H9 (cell line): ENCODE measurements at places on chromosomes 2 and 18.
A peak's percentile ranks its signal among the peaks of the same experiment; 100 is the strongest.

- no peak for DNase-seq
These were observed 37.7 kb downstream of the PIK3C3 start for GRCh38 chr18:41992703-41993102.

DNA sequence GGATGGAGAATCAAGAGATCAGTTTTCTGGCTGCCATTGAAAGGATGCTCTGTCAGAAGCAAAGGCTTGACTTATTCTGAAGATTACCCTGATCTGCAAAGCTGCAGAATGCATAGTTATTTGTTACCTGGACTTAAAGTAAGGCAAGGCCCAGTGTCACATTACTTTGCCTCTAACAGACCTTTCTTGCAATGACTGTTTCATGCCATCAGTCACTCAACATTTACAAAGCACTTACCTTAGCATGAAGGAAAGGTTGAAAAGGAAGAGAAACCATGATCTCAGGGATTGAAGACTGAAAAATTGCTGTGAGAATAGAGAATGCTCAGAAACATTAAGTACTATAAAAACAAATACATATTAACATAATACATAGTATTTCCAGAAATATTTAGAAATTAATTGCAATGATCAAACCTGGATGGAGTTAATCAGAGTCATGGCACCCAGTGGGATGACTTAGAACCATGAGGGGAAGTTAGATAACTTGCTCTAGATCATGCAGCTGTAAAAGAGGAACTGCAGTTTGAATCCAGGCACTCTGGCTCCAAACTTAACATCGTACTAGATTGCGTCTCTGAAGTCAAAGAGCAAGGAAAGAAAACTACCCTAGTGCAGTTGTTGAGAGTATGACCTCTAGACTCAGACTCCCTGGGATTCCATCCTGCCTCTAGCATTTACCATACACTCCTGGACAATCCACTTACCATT, 26.5 kb upstream of the FAM117B start:
- DNase-seq = no peak

DNA sequence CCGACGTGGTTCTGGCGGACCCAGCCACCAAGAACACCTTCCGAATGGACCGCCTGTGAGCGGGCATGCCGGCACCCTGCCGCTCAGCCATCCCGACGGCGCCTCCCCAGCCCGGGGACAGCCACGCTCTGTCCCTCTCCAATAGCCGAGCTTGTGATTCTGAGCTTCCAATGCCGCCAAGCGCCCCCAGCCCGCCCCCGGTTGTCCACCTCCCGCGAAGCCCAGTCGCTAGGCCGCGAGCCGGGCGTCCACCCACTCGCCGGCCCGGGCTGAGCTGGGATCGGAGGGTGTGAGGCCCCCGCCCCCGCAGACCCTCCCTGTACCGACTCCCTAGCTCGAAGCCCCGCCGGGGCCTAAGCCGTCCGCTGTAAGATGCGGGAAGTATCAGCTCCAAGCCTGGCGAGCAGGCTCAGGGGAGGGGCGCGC, 1195.1 kb upstream of the CHAC2 start:
- DNase-seq = no peak

DNA sequence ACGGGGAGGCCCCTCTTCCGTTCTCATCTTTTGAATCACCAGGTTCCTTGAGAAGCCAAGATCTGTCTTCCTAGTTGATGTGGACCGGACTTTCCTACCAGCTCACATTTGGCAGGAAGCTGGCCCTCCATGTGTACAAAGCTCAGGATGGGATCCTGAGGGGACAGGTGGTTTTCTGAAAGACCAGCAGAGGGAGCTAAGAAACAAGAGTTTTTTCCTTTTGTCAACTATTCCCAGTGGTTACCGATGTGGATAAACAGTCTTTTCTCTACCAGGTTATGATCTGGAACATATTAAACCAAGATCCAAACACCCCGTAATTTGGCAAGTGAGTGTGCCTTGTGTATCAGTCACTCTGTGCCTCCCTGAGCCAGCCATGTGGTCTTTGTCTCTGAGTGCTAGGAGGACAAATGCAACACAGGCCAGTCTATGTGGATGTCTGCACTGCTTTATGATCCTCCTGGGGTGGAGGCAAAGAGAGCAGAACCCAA, 25.1 kb upstream of the ARHGAP25 start:
- DNase-seq = peak; percentile 41

DNA sequence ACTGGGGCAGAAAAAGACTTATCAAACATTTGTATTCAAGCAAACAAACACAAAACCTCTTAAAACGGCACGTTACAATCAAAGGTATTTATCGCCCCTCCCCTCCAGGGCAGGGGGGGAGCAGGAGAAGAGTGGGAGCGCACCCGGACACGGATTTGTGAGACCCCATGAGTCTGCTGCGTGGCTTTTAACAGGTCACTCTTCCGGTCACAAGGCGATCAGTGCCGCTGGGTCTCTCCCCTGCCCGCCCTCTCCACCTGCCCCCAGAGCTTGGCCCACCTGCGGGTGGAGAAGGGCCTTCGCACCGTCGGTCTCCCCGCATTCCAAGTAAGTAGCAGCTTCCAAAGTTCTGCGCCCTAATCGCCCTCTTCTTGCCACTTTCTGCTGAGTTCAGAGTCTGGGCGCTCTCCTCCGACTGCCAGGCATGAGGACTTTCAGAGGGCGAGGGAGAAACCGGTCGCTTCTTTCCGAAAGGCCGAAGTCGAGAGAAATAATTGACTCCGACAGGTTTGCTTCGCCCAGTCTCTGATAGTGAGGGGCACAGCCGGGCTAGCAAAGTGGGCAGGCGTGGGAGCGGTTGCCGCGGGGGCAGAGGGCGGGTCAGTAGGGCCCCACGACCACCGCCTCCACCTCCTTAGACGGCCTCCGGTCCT, 800 bp downstream of the RPRM start:
- peak; percentile 76 for DNase-seq

GRCh38 chr2:69188182-69188900, 175.4 kb downstream of the ANTXR1 start:
- no peak for DNase-seq

DNA sequence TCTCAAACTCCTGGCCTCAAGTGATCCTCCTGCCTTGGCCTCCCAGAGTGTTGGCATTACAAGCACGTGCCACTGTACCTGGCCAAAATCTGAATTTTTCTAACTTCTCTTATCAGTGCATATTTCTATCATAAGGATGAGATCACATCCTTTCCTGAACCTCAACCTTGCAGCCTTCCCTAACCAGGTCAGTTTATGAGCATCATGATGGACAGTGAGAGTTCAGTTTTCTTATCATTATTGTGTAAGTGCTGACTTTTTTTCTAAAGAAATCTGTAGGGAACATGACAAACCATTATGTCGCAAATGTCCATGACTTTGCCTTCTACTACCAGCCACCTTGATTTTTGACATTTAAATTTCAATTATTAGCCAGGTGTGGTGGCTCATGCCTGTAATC, 31.5 kb downstream of the MRPL33 start:
- DNase-seq = no peak

DNA sequence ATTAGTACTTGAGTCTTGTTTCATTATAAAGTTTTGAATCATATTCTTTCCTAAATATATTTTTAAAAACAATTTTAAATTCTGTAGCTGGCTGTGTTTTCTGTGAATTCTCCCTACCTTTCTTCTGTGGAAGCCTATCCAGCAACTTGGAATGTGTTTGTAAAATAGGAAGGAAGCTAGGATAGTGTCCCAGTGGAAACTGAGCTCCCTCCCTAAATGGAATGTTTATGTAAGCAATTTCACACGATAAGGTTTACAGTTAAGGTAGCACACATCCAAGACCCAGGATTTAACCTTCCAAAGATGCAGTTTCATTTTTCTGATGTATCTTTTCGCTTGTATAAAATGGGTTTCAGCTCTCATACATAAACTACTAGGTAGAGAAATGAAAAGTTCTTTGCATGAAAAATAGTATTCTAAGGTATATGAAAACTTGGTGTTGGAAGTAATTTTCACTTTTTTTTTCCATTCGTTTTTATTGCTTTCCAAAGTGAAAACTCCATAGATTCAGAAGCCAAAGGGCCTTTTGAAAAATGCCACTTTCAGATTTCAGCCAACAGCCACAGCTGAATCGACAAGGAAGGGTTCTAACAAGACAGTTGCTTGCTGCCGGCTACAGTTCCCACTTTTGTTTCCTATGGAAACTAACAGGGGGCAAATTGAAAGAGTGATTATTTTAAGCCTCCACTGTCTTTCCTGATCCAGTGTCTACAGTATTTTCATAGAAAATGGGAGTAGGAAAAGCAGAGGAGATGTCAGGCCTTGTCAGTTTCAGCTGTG, 405.1 kb upstream of the POU3F3 start:
- DNase-seq = no peak

DNA sequence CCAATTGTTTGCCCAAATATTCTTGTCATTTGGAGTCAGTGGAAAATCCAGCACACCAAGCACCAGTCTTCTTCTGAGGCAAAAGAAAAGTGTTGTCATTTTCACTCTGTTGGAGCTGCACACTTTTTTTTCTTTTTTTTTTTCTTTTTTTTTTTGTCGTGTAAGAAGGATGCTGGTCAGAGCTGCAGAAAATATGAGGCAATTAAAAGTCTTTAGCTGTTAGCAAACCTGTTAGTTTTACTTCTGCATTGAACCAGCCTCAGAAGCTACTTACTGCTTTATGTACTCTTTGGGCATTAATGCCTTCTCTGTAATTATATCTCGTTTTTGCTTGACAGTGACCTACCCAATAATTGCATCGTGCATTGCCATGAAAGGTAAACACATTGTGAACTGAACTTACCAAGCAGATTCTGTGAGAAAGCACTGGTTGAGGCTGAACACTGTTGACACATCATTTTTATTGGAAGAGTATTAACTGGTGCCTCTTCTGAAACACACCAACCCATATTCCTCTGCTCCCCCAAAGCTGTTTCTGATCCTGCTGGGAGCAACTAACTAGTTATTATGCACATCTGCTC, 165.4 kb downstream of the CAPN13 start:
- no peak for DNase-seq

DNA sequence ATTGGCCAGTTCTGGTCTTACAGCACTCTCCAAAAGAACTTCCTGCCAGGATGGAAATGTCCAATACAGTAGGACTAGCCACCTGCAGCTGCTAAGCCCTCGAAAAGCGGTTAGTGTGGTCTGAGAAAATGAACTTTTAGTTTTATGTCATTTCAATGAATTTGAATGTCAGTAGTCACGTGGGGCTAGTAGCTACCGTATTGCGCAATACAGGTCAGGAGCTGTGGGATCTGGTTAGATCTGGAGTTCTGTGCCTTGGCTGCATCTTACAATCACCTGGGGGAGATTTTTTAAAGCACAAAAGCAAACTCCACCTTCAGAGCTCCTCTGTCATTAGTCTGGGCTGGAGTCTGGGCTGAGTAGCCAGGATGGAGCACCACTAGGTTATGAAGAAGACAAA, 35.9 kb downstream of the C1QL2 start:
- peak; percentile 12 for DNase-seq
